ENCODE measurements at places on chromosomes 5 and 9. TPM values are rescaled to one million over a fixed set of nuclear protein-coding genes. Genes with fewer than 3 reads are reported as not detected.

- H3K4me1 ChIP-seq: no peaks in the 10 kb centered on the region
- no peak overlapping the region for H3K4me3 ChIP-seq
- no peaks in the 10 kb centered on the region for H3K36me3 ChIP-seq
- no peak for DNase-seq
- no peak overlapping the region for H3K27ac ChIP-seq
Measured at GRCh38 chr5:89034588-89034987, 151.6 kb upstream of the MEF2C start.

FSD1L gene
- 0.46 TPM for total RNA-seq

DNA sequence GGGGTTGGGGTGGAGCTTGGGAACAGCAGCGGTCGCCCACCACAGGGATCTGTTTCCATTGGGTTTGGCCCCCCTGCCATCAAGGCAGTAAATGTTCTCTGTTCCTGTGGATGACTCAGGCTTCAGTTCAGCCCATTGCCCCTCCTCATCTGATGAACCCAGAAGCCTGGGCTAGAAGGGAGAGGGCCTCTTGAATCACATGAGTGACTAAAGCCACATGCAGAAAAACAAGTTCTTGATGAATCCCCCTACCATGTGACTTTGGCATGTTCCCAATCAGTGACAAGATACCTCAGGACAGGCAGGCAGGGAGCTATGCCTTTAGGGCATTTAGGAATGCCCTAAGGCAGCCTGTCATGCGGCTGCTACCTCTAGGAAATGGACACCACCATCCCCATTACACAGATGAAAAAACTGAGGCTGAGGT is 2.5 kb downstream of the SH3PXD2B start:
- no peak for DNase-seq
- H3K4me3 ChIP-seq: no peak overlapping the region
- H3K27me3 ChIP-seq: no peaks in the 10 kb centered on the region
- no peak overlapping the region for H3K27ac ChIP-seq
- H3K36me3 ChIP-seq: no peaks in the 10 kb centered on the region

- H3K4me3 ChIP-seq: no peak overlapping the region
- no peaks in the 10 kb centered on the region for H3K27me3 ChIP-seq
- no peak for DNase-seq
- no peaks in the 10 kb centered on the region for H3K36me3 ChIP-seq
- H3K4me1 ChIP-seq: no peaks in the 10 kb centered on the region
Measured at GRCh38 chr9:4258320-4259090, 41.4 kb downstream of the GLIS3 start.

DNA sequence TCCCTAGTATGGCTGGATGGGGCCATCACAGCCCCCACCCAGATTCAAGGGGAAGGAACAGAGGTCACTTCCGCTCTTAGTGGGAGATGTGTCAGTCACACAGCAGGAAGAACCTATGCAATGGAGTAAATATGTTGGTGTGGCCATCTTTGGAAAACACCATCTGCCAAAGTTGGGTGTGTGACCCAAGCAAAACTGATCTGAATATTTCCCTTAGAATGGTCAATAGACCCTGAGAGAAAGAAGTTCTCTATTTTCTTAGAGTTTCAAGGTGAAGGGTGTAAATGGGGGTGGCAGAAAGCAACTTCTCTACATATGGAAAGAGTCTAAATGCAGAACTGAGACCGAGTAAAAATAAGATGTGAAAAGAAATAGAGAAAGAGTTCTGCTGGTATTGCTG is 212.7 kb downstream of the ESM1 start:
- H3K27me3 ChIP-seq: no peaks in the 10 kb centered on the region
- no peak overlapping the region for H3K27ac ChIP-seq
- H3K4me3 ChIP-seq: no peak overlapping the region
- no peak for DNase-seq
- H3K4me1 ChIP-seq: no peaks in the 10 kb centered on the region

AGXT2 gene
- 56.7 TPM for total RNA-seq

MAT2B gene
- total RNA-seq: 21.6 TPM

TAF1L gene
- not detected for total RNA-seq

HAVCR2 gene
- total RNA-seq: 4.0 TPM

DNA sequence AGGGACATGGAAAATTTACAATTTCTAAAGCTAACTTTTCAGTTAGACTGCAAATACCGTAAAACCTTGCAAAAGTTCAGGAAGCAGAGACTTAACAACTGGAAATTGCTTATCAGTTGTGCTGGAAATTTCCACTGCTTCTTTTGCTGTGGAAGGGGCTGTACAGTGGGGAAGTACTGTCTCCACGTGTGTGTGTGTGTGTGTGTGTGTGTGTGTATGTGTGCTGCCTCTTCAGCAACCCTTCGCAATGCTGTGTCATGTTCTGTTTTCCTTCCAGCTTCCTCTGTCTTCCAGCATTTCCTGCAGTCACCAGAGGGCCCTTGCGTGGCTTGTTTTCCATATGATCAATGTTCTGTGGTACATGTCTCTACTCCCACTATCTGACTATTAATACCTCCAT is 87.5 kb upstream of the RANBP3L start:
- H3K27ac ChIP-seq: no peak overlapping the region
- no peak for DNase-seq
- H3K4me1 ChIP-seq: no peaks in the 10 kb centered on the region
- H3K27me3 ChIP-seq: no peaks in the 10 kb centered on the region

DNA sequence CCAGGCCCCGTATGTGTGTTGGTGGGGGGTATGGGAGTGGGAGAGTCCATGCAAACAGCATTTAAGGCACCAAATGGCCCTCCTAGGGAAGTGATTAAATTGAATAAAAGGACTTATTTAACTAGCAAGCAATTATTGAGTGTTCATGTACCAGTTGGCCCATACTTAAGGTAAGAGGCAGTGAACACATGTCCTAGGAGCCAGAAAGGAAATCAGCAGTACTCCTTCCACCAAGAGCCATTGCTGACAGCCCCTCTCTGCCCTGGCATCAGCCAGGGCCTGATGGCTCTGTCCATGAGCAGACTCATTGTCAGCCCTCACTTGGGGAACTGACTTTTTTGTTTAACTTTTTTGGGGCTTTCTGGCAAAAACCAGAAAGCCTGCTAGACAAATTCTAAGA is 10.4 kb upstream of the SHROOM1 start:
- DNase-seq: no peak
- peaks cover 6% of the 10 kb centered on the region for H3K4me1 ChIP-seq
- H3K4me3 ChIP-seq: no peak overlapping the region
- H3K27ac ChIP-seq: peak overlapping the region; percentile 98
- H3K36me3 ChIP-seq: no peaks in the 10 kb centered on the region
- no peaks in the 10 kb centered on the region for H3K27me3 ChIP-seq

MARCHF11 gene
- not detected for total RNA-seq

DNA sequence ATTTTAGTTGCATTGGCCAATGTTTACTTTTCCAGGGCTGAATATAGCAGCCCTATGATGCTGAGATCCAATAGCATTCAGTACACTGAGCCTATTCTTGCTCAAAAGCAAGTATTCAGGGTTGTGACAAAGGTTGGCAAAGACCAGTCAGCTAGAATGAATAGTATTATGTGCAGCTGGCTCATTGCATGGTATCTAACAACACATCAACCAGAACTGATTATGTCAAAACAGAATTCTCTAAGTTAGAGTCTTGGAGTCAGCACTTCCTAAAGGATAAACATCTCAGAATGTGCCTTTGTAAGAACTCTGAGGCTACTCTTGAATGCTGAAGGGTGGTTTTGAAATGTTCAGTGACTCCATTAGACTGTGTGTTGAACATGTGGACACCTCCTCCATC is 774.5 kb upstream of the RGMB start:
- H3K27me3 ChIP-seq: no peaks in the 10 kb centered on the region
- H3K4me3 ChIP-seq: no peak overlapping the region
- H3K36me3 ChIP-seq: no peaks in the 10 kb centered on the region
- no peak for DNase-seq
- no peak overlapping the region for H3K27ac ChIP-seq

SPOCK1 gene
- 0.06 TPM for total RNA-seq

- no peaks in the 10 kb centered on the region for H3K27me3 ChIP-seq
- no peaks in the 10 kb centered on the region for H3K4me1 ChIP-seq
Measured at GRCh38 chr5:33997331-33997983, 10.4 kb downstream of the AMACR start.

DNA sequence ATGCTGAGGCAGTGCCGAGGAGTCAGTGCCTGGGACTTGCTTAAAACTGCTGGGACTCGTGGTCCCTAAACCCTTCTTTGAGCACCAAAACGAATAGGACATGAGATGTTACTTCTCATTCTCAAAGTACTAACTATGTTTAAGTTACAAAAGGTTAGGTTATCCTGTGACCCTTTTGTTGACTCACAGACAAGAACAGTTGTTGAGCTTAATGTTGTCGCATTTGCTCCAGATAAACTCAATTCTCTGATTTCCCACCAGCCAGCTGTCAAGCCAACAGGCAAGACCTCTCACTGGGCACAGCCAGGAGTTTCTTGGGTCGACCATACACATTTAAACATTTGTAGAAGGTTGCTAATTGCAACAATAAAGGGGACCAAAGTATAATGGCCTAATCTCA is 249.4 kb downstream of the ADAMTSL1 start:
- H3K27me3 ChIP-seq: no peaks in the 10 kb centered on the region
- no peak for DNase-seq
- no peaks in the 10 kb centered on the region for H3K36me3 ChIP-seq
- H3K4me3 ChIP-seq: no peak overlapping the region
- H3K4me1 ChIP-seq: no peaks in the 10 kb centered on the region

DNA sequence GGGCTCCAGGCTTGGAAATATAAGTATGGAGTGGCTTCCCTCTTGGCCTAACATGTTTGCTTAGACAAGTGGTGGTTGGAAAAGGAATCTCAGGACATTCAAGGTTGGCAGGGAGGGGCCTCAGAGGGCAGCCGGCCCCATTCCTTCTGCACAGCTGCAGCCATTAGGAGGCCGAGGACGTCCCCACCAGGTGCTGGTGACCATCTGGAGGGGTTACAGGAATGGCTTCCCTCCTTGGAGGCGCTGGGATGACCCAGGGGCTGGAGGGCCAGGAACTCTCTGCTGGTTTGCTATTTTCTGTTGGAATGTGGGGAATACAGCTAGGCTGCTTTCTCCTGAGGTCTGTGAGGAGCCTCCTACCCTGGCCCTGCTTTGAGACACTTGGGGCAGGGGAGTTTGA is 18.5 kb downstream of the STC2 start:
- H3K4me3 ChIP-seq: no peak overlapping the region
- no peaks in the 10 kb centered on the region for H3K36me3 ChIP-seq

DNA sequence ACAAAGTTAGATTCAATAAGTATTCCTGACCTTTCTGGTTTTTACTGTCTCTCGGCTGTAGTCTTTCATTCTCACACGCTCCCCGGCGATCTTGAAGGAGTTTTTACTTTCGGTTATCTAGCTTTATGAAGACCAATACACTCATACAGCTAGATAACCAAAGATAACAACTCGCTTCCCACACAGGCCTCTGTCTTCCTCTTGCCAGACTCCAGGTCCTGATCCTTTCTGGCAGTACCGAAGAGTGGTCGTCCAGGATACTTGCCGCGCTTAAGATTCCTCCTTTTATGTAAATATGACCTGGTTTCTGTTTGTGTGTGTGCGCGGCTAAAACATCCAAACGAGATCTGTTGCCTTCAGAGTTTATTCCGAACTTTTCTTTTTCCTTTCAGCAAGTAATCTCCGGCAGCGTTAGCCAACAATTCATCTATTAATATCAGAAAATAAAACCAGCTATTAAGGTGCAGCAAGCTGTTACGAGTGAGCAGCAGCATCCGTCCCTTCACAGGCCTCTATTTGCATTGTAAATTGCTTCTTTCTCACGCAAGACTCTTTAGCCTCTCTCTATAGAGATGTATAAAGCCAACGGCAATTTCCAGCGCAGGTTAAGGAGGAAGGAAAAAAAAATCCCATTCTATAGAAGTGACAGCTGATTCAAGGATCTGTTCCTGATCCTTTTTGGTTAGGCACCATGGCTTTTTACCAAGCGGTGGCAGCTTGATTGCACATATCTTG is 216.1 kb downstream of the MEF2C start:
- DNase-seq: no peak
- no peaks in the 10 kb centered on the region for H3K36me3 ChIP-seq
- H3K4me3 ChIP-seq: peak overlapping the region; percentile 6
- H3K27ac ChIP-seq: no peak overlapping the region
- H3K27me3 ChIP-seq: peaks cover 2% of the 10 kb centered on the region

DNA sequence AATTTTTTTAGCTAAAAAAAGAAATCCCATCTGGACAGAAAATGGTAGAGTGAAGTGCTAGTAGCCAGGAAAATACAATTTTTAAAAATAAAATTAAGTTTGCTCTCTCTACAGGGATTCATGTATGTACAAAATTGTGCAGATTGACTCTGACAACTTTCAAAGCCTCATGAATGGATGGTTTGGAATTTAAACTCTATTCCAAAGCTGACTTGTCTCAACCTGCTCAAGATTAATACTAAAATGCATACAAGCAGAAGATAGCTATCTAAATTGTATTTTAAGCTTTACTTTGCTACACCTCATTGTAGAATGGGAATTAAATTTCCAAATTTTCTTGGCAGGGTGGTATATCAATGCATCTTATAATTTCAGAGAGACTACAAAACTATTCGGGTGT is 257.6 kb downstream of the RFX3 start:
- no peaks in the 10 kb centered on the region for H3K36me3 ChIP-seq
- H3K4me1 ChIP-seq: no peaks in the 10 kb centered on the region
- H3K27ac ChIP-seq: no peak overlapping the region
- no peak overlapping the region for H3K4me3 ChIP-seq

- H3K36me3 ChIP-seq: no peaks in the 10 kb centered on the region
- H3K27ac ChIP-seq: no peak overlapping the region
- no peak for DNase-seq
- H3K27me3 ChIP-seq: no peaks in the 10 kb centered on the region
- no peak overlapping the region for H3K4me3 ChIP-seq
Measured at GRCh38 chr9:28539434-28540070, 966.3 kb upstream of the C9orf72 start.

DNA sequence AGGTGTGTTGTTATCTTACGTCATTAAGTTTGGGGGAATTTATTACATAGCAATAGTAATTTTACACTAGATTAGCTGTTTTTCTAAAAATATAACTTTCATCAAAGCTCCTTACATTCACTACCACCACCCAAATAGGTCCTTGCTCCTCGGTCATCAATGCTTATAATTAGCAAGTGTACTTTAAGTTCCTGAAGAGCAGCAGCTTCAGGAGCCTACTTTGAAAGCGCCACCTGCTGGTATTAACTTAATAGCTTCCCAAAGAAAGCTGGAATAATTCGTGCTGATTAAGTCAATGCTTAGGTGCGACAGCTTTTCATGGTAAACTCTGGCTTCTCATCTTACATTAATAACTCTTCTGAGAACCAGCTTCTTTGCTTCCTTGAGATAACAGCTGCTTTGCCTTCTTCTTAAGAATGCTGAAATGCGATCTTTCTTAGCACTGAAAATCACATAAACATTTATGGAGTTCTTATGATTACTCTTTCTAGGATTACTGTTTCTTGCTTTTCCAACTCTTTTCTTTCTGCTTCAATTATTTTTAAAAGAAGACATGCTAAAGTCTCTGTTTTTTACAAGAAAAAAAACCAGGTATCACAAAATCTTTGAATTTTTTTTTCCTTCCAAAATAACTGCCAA is 10.0 kb upstream of the C5 start:
- H3K27me3 ChIP-seq: no peaks in the 10 kb centered on the region
- no peaks in the 10 kb centered on the region for H3K4me1 ChIP-seq
- no peak for DNase-seq

All from right lobe of liver (tissue), 6 donors.